ENCODE measurements at places on chromosomes 5 and 9.
A peak's percentile ranks its signal among the peaks of the same experiment; 100 is the strongest.

- DNase-seq = no peak
These were observed 82.5 kb downstream of the LRRC70 start for GRCh38 chr5:62661126-62661525.

DNA sequence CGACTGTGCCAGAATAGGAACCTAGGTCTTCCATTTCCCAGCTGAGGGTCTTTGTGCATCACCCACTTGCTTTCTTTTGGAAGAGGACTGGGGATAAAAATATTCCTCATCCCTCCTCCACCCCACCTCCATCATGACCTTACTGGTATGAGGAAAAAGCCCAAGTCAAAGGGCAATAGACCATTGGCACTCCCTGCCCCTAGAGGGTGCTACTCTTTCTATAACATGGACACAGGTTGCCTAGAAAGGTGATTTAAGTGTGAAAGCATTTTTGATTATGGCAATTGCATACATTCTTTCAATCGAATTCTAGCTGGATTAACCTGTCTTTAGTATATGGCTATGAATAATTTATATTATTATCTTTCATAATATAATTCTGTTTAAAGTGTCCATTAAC, 22.8 kb upstream of the ZNF618 start:
- no peak for DNase-seq

- peak; percentile 67 for DNase-seq
These were observed 31.8 kb upstream of the ORM1 start for GRCh38 chr9:114291064-114291474.

DNA sequence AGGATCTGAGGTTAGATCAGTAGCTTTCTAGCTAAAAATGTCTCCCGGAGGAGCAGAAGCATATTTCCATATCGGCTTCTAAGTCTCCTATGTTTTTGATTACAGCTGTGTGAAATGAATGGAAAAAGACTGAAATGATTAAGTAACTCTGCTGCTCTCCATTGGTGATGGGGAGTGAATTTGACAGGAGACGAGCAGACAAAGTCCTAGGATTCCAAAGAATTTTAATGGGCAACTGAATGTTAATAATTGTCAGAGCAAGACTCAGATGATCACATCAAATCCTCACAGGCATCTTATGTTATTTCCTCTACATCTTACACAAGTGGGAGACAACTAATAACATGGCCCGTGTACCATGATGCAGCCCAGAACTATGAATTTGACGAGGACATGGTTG, 66.8 kb downstream of the LIX1 start:
- DNase-seq = no peak

DNA sequence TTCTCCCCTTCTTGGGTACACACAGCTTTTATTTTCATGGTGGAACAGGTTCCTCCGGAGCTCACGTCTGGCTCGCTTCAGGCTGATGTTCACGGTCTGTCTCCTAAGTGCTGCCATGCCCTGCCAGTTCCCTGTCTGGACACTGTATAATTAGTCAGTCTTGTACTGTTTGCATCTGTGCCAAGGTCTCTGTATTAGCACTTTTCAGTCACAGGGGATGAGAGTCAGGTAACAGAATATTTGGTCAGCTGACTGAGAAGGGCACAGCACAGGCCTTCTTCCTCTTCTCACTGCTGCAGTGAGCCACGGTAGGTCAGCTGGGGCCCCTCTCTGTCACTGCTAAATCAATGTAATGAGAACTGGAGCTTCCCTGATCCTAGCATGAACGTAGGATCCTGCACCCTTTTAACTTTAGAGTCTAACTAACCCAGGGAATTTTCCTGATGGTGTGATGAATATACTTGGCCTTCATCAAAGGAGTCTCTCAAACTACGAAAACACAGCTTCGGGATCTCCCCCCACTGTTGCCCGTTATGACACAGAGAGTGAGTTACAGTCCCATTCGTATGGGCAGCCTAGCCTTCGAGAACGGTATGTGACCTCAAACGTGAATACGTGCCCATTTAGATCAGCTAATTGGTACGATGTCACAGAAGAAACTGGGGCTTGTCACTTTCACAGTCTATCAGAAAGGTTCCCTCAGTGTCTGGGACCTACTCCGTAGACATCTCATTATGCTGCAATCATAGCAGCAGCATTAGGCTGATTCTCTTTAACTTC, 354.1 kb upstream of the RFX3 start:
- no peak for DNase-seq

GRCh38 chr5:33277061-33277650, 163.6 kb upstream of the TARS1 start:
- DNase-seq = no peak

DNA sequence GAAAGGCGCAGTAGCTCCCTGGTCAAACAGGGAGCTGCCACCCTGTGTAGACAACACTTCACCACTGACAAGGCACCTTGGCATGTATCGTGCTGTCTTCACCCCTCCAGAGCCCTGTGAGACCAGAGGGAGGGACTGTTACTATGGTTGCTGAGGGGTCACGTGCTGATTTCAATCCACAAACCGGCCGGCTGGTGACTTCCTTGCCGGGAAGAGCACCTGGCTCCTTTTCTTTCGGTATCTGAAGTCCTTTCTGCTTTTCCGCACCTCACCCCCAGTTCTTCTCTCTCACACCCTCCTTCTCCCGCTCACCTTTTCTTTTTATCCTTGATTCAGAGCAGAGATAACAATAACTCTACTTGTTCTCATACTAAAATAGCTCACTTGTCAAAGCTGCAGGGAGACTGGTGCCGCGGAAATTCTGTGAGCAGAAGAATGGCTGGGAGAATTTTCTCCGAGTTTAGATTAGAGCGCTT, 327.2 kb downstream of the ZSWIM6 start:
- no peak for DNase-seq

DNA sequence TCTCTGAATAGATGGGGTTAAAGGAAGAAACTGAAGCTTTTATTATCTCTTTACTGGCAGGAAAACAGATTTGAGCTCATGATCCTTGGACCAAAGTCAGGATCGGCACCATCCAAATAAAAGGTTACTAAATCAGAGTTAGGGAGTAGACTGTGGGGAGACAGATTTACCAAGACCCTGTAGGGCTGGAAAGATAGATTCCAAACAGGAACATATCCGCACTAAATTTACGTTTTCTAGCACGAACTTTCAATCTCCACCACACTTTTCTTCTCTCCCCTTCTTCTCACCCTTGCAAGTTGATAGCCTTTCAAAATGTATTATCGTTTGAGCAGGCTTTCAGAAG, 120.0 kb upstream of the HMHB1 start:
- no peak for DNase-seq

GRCh38 chr9:94921092-94921471, 194.6 kb downstream of the AOPEP start:
- DNase-seq = no peak

DNA sequence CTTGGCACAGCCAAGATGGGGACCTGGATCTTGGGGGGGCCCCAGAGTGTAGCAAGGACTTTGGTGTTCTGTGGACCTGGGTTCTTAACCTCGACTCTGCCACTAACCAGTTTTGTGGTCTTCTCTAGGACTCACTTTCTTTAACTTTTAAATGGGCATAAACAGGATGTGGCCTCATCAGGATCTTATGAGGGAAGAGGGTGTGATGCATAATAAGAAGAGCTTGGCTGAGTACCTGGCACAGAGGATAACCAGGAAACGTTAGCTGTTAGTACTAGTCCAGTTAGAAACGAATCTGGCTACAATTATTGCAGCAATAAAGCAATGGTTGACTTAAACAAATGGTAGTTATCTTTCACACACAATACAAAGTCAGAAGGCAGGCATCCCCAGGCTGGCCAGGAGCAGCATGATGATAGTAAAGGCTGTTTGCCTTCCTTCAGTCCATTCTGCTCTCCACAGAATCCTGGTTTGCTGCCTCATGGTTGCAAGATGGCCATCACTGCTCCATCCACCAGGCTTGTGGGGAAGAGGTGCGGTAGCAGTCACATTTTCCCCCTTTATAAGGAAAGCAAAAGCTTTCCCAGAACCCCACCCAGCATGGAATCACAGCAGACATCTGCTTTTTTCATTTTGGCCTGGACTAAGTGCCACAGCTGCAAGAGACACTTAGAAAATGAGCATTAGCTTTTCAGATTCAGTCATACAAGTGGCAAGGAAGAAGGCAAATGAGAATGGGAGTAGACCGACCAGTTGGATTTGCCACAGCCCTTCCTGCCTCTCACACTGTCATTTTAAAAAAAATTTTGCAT, 225.0 kb downstream of the AOPEP start:
- no peak for DNase-seq

GRCh38 chr9:123438321-123438720, 82.3 kb downstream of the CRB2 start:
- no peak for DNase-seq

DNA sequence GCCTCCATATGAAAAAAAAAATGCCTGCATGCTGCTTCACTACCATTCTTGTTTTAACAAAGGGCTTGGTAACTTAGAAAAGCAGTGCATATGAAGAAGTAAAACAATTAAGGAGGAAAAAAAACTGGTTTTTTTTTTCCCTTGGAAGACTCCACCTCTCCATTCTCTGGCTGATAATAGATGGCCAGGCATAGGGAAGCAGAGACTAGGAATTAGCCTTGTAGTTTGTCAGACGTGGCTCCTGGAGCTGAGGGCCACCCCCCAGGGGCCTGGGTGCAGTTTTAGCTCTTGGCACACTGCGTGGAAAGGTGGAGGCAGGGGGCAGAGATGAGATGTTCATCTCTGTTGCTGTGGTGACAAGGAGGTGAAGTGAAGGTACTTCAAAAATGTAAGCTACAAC, 42.7 kb downstream of the WDR36 start:
- no peak for DNase-seq

GRCh38 chr5:140223567-140223966, 48.6 kb downstream of the CYSTM1 start:
- no peak for DNase-seq

- DNase-seq = no peak
These were observed 228.0 kb downstream of the DCP2 start for GRCh38 chr5:113204525-113205161.

- DNase-seq = no peak
These were observed 47.8 kb upstream of the INSYN2B start for GRCh38 chr5:170028124-170028523.

DNA sequence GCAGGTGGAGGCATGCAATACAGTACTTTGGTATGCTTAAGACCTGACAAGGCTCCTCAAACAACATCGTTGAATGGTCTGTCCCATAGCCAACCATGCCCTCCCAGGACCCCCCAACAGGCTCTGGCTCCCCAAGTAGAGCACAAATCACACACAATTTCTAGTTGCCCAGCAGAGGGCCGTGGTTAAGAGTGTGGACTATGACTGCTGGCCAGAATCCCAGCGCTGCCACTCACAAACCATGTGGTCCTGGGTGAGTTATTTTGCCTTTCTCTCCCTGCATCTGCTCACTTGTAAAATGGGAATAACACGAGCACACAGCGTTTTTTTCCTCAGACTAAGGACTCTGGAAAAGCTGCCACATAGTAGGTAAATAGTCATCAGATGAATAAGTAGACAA, 6.5 kb downstream of the CKMT2 start:
- DNase-seq = no peak

DNA sequence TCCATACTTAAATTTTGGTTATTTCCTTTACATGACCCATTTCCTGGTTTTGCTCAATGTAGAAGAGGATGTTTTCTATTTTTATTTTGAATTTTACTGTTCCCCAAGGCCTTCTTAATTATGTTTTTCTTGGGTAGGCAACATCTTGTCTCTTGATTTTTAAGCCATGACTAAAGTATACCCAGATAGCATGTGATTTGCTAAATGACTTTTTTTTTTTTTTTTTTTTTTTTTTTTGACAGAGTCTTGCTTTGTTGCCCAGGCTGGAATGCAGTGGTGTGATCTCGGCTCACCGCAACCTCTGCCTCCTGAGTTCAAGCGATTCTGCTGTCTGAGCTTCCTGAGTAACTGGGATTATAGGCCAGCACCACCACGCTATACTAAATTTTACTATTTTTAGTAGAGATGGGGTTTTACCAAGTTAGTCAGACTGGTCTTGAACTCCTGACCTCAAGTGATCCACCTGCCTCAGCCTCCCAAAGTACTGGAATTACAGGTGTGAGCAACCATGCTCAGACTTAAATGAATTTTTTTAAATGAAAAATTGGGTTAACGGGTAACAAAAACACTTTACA, 198.6 kb upstream of the DAB2 start:
- no peak for DNase-seq

- DNase-seq = no peak
These were observed 27.9 kb upstream of the GLDC start for GRCh38 chr9:6673326-6674025.

- DNase-seq = no peak
These were observed 170.2 kb upstream of the NR3C1 start for GRCh38 chr5:143573568-143574170.

DNA sequence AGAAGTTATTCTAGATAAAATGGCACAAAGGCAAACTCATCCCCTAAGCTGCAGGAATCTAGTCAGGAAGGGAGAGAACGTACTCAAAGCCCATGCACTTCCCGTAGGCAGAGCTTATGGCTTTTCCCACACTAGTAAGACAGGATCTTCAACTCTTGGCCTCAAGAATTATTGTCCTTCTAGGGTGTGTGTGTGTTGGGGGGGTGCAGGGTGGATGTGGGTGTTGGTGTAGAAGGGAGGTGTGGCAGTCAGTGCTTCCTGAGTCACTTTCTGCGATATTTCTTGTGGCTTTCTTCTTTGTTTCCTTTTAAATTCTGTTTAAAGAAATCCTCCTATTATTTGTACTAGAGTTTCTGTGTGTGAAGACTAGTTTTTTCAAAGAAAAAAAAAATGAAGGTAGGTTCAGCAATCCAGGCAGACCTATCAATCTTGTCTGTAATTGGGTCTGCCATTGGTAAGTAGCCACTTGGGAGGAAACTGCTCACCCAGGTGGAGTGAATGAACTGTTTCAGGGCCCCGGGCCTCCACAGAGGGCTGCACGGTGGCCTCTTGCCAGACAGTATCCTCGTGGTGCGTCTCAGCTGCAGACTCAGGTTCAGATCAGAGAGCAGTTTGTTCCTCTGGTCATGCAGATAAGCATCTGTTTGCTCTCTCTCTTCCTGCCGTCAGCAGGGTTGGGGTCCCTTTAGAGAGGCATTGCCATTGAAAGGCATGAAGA, 131.9 kb downstream of the NPR3 start:
- DNase-seq = no peak

DNA sequence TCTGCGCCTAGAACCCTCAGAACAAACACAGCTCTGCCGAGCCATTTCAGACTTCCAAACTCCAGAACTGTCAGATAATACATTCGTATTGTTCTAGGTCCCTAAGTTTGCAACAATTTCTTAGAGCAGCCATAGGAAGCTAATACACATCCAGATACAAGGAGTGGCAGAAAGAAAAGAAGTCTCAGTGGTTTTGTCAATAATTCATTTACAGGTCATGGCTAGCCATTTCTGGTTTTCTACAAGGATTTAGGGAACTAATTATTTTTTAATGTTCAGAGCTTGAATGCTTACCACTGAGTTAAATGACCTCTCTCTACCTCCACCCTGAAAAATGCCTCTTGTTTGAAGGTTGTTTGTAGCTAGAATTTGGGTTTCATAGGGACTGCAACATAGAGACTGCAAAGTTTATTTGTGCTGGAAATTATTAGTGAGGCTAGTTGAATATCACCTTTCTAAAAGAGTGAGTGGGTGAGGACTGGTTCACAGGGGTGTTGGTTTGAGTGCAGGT, 15.5 kb upstream of the ERMP1 start:
- DNase-seq = no peak

GRCh38 chr5:106303911-106304310, 1366.8 kb downstream of the EFNA5 start:
- no peak for DNase-seq

GRCh38 chr5:55104946-55105701, 2.7 kb downstream of the GZMA start:
- no peak for DNase-seq

All from activated T-cell treated with anti-CD3 and anti-CD28 coated beads for 1 hour (primary cell).